ENCODE measurements at places on chromosomes 3 and 15.

- no peak for DNase-seq
Observed at GRCh38 chr15:74391582-74392450, 24.4 kb upstream of the CYP11A1 start.

- no peak for DNase-seq
Observed at GRCh38 chr3:145518639-145519038, 642.3 kb downstream of the PLOD2 start.

GRCh38 chr3:50574444-50574831, 5.1 kb downstream of the HEMK1 start:
- no peak for DNase-seq

DNA sequence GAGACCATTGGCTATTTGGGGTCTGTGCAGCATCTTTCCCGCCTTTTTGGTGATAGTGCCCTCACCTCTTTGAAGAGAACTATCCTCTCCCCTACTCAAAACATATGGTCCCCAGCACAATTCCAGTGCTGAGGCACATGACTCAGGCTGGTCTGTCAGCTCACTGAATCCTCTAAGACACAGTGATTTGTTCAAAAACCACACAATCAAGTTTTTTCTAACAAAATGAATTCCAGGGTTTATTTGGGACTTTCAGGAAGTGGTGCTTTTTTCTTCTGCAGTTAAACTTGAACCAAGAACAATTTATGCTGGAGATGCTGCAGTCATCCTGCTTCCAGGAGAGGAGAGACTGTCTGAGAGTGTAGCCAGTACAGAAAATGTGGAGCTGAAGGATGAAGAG, 142.5 kb upstream of the LMCD1 start:
- no peak for DNase-seq

- DNase-seq = no peak
Observed at GRCh38 chr3:132519914-132520313, 77.2 kb upstream of the ACKR4 start.

DNA sequence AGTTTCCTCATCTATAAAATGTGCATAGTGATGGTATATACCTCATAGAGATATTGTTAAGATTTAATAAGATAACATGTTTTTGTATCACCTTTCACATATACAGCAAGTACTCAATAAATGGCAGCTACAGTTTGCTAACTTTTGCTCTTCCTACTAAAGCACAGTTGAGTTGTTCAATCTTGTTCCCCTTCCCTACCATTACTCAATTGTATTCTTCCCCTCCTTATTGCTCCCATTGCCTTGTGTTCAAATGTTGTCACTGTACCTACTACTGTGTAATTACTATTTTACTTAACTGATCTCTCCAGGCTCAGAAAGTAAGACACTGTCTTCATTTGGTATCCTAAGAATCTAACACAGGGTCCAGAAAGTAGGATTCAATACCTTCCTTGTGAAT, 5.5 kb downstream of the CD47 start:
- DNase-seq = no peak

DNA sequence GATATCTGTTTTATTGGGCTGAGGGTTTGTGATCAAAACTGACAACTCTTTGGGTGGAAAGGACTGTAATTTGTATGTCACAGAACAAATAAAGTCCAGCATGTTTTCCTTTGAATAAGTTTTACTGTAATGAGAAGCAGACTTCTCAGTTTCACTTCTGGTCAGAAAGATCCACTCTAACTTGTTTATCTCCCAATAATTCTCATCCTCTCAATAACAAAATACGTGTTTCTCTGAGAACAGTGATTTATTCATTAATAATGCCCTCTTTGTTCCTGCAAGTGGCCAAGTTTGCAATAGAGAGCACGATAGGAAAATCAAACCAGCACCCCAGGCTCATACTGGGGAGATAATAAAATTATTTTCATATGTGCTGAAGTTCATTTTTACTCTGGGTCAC, 190.6 kb downstream of the CNTN3 start:
- DNase-seq = peak; percentile 68

DNA sequence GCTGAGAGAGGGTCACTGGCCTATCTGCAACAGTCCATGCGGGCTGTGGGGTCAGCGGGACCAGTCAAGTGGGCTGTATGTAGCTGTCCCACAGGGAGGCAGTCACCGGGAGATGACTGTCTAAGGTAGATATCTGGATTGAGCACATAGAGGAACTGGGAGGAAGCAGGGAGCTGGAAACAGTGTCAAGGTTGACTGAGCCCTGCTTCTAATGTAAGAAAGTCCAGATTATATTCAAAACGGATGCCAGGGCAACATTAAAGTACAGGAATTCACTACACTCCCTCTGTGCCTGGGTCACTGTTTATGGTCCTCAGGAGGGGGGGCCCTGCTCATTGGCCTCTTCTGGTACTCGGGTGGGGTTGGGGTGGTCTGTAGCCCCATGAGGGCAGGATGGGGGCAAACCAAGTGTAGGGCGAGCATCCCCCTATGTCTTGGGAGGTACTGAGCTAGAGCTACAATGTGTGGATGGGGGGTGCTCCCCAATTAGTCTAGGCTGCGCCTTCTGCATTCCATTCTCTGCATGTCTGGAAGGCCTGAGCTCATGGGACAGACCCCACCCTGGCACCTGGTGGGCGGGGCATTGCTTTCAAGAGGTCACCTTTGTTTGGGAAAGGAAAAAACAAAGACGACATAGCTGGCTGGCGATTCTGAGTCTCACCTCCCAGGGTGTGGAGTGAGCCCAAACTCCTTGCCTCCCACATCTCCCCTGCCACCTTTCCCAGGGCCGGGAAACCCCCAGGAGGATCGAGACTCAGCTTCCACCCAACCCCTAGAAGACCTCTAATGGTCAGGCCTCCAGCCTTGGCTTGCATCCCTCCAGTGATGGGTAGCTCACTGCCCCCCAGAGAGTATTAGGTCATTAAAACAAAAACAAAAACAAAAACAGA, 45.1 kb upstream of the C15orf39 start:
- no peak for DNase-seq

GRCh38 chr3:9731206-9732079, at the start of gene BRPF1:
TSS of gene BRPF1 (plus strand) at chr3:9731735. CDS start at chr3:9734141, 2,406 bp downstream.
- DNase-seq = peak; percentile 99

DNA sequence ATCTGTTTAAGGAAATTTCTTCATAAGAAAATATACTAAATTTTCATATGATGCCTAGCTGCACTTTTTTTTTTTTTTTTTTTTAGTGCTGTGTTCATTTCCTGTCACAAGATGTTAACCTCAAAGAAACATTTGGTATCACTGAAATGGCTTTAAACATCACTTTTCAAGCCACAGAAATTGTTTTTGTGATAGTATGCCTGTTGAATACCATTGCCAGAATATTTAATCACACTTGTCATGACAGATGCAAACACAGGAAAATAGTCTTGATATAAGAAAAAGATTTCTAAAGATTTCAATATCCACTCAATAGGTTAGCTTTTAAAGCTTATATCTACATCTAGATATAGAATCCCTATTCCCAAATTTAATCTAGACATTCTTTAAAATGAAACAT, 608.5 kb upstream of the AGTR1 start:
- no peak for DNase-seq

- DNase-seq = no peak
Observed at GRCh38 chr3:185813691-185814215, 11.1 kb downstream of the IGF2BP2 start.

DNA sequence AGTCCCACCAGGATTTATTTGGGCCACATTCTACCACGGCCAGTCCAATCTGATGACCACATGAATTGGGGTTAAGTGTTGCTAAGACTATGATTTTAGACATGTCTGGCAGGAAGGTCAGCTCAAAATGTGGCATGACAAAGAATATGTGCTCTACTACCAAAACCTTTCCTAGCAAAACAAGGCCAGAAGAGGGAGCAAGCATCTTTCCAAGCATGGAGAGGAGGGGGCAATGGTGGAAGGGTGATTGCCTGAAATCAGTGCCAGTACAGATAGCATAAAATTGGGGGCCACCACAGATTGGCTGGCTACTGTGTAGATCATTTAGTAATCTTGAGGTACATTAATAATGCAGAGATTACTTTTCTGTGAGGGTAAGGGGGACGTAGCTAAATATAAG, 43.2 kb downstream of the TMEM39A start:
- no peak for DNase-seq

GRCh38 chr3:152910966-152911365, 76.0 kb downstream of the P2RY1 start:
- DNase-seq = no peak

- DNase-seq = no peak
Observed at GRCh38 chr15:52642386-52643361, 36.5 kb downstream of the ATOSA start.

- no peak for DNase-seq
Observed at GRCh38 chr3:135311699-135312098, 516.6 kb downstream of the EPHB1 start.

- no peak for DNase-seq
Observed at GRCh38 chr15:47333734-47334133, 383.6 kb upstream of the SEMA6D start.
